GM12865 (cell line): ENCODE measurements at places on chromosomes 6 and 20.

DNA sequence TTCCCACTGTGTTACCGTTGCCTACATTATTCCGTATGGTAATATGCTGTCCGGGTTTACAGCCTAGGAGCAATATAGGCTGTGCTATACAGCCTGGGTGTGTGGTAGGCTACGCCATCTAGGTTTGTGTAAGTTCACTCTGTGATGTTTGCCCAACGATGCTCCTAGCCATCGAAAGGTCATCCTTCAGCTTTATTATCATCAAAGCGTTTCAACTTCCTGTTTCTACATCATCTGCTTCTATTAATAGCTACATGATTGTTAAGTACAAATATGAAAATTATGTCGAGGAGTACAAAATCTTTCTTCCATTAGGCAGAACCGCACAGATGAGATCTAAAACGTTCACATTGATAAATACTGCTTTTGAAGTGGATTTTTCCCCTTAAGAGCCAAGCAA lies 69.9 kb downstream of the PPP1R14C start:
- no peak for DNase-seq

DNA sequence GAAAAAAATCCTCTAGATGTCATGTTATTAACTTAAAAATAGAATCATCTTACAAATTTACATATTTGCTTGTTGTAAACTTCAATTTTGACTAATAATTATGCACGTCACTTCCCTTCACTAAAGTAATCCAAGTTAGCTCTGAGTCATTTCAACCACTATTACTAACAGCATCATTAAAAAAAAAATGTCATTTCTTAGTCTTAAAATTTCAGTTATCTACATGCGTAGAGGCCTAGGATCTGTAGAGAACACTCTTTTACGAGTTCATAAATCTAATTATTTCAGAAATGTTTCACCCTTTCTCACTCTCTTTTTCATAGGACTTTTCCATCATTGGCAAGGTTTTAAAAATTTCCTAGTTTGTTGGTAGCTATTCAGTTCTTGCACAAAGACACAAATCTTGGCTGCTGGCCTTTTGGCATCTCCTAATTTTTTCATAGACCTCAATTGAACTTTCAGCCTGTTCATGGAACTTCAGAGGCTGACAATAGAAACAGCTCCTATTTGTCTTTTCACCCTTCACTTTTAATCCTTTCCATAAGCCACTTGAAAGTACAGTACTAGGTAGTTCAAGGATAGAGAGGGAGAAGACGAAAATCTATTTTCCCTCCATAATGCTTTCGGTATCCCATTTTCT lies 61.5 kb downstream of the OGFRL1 start:
- DNase-seq = no peak

DNA sequence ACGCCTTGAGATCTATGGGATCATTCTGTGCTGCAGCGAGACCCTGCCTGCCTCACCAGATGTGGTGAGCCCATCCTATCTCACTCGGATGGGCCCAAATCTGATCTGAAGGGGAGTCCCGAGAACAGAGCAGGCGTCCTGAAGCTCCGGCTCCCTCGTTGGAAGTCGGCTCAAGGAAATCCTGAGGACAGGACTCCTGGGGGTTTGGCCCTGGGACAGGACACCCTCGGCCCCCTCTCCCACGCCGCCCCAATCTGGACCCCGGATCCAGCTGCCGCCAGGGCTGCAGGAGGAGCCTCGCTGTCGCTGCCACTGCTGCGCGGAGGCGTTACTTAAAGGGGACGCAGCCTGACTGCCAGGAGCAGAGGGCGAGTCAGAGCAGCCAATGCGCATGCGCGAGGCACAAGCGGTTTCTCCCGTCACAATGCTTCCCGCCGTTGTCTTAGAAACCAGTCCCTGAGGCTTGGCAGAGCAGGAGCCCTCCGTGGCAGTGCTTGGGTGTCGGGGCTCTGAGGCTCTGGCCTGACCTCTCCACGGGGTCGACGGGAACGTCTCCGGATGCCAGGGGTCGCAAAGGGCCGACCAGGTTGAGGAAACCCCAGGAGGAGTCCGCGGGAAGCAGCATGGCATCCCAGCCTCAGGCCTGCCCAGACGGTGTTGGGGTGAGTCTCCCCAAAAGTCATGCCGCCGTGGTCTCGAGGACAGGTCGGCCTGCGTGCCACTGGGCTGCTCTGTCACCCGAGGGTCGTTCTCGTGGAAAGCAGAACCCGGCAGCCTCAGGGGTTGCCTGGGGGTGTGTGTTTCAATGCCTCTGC lies 1567.8 kb upstream of the DEFB115 start:
- no peak for DNase-seq

- DNase-seq = no peak
Observed at GRCh38 chr6:13653296-13653695, 38.2 kb downstream of the NOL7 start.
